ENCODE measurements at places on chromosomes 5 and 9.

DNA sequence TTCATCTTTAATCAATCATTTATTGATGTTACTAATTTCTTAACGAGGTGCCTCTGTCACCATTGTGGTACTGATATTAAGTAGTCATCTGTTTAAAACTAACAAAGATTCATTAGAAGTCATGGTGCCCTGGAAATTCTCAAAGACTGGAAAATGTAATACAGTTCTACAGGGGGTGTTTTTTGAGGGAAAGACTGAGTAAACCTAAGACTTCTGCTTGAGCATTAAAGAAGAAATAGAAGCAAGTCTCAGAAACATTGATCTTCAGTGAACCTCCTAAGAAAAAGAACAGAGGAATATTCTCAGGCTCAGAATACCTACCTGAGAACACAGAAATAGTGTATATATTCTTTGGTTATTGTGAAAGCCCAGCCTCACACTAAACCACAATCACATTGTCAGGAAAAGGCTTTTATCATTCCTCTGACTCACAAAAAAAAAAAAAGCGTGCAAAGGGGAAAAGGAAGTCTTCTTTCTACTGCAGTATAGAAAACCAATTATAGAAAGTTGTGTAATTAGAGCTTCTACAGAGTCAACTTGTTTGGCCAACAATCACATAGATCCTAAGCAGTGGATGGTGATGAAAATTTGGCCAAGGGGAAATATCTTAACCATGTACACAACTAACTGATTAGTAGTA is 60.8 kb downstream of the HINT1 start:
- no peak for DNase-seq

GRCh38 chr9:121889990-121890563 is 203.0 kb downstream of the TTLL11 start:
- no peak for DNase-seq

DNA sequence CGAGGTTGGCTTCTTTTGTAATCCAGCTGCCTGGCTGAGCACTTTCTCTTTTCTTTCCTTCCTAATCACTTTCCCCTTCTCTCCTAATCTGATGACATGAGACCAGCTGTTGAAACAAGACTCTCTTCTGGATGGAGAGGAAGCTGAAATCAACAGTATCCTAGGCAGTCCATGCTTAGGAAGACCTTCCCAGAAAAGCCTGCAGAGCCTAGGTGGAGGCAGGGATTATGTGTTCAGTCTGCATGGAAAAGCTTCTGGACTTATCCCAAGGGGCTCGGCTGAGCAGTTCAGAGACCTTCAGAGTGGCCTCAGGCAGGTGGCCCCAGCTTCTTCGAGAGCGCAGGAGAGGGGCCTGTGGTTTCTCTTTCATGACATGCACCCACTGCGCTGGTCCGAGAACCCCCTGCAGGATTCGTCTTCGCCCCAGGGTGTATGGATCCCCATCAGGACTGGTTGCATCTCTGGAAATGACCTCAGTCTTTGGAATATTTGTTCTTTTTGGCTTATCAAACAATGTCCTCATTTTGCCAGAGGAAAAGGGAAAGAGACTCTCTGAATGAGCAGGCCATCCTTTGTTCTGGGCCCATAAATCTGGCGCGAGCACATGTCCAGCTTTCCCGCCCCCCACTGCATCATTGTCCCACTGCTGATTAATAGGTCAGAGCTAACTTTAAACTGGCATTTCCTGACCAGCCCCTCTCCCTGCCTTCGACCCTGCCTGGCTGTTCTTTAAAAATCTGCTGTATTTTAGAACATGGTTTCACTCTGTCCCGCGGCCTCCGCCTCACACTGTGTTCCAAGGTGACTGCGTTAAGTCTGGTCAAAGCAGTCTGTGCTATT is 177.9 kb upstream of the KLF4 start:
- DNase-seq, result no peak

- DNase-seq, result no peak
Observed at GRCh38 chr9:33908749-33909148, 91.8 kb downstream of the UBE2R2 start.

DNA sequence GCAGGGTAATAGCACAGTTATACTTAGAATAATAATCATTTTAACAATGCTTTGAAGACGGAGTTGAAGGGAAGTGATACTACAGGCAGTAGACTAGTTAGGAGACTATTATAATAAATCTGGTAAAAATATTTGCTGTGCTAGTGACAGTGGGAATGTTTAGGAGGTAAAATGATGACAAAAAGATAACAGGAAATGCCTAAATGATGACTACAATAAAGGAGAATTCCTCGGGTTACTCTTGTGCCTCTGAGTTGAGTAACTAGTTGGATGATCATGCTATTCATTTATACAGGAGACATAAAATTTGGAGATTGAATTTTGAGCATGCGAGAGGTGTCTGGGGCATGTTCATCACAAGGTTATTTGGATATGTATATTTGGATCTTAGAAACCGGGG is 32.2 kb upstream of the PAM start:
- DNase-seq, result no peak

GRCh38 chr5:174834081-174834480 is 109.7 kb downstream of the MSX2 start:
- DNase-seq, result no peak

DNA sequence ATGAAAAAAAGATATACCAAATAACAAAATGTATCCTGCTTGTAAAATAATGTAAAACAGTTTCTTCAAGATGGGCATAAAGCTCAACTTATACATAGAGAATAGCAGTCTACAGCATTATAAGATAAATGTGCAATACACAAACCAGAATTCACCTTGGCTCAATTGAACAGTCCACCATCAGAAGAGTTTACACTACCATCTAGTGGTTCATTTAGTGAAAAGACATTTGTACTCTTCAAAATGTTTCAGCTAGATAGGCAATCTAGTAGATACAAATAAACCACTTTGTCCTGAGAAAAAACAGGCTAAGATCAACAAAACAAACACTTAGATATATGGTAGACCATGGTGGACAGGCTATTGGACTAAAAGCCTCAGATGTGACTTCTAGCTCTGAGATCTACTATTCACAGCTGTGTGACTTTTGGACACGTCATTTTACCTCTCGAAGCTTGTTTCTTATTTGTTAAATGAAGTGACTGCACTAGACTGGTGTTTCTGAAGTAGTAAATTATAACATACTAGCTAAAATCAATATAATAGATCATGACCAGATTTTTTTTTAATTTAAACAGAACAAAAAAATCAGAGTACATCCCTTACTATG is 22.1 kb upstream of the TPD52L3 start:
- DNase-seq, result no peak

GRCh38 chr5:110294281-110294680 is 432.2 kb downstream of the TMEM232 start:
- DNase-seq, result no peak

- DNase-seq, result no peak
Observed at GRCh38 chr9:106718936-106719335, 144.0 kb upstream of the ZNF462 start.

GRCh38 chr5:156328161-156328560 is 1.2 kb downstream of the SGCD start:
- no peak for DNase-seq

- no peak for DNase-seq
Observed at GRCh38 chr5:78827725-78828124, 157.4 kb downstream of the ARSB start.

GRCh38 chr5:179140293-179140692 is 80.1 kb downstream of the ZNF354C start:
- DNase-seq, result no peak

DNA sequence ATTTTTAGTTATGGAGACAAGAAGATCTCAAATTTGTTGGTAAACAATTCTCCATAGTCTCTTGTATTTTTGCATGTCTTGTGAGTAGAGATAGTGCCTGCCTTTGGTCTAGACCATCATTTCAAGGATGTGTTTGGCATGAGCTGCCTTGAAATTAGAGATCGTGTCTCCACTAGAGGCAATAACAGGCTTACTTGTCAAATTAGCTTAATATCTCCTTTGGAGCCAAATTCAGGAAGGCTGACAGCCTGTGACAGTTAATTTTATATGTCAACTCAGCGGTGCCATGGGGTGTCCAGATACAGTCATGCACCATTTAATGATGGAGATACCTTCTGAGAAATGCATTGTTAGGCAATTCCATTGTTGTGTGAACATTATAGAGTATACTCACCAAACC is 24.8 kb upstream of the PRDM9 start:
- no peak for DNase-seq

DNA sequence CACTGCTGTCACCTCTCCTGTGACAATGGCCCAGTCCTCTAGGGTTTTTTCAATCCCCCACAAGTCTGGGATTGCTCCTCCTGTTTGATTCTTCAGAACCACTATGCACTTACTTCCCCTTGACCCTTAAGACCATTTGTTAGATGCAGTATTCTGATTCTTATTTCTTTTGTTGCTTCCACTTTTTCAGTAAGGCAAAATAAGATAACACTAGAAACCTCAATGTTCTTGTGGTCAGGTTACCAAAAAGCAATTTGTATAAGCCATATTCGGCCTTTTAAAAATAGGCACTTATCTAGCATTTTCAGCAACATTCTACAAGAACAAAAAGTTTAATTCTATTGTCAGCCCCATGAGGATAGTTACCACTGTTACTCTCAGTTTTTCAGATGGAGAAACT is 220.0 kb downstream of the KDM4C start:
- no peak for DNase-seq

- DNase-seq, result no peak
Observed at GRCh38 chr5:57725658-57726504, 243.3 kb upstream of the ACTBL2 start.

DNA sequence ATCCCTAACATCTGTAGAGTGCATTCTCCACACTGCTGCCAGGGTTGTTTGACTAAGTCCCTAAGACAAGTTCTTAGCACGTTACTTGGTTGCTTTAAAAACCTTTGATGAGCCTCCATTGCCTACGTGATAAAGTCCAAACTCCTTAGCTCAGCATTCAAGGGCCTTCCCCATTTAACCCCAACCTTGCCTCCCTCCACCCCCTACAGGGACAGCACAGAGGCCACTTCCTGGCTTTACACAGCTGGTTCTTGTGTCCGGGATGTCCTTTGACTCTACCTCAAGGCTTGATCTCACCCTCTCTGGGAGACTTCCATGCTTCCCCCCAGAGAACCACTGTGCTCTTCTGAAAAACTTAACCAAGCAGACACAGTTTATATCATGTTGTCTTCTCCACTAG is 29.4 kb downstream of the FAM240B start:
- DNase-seq, result no peak

DNA sequence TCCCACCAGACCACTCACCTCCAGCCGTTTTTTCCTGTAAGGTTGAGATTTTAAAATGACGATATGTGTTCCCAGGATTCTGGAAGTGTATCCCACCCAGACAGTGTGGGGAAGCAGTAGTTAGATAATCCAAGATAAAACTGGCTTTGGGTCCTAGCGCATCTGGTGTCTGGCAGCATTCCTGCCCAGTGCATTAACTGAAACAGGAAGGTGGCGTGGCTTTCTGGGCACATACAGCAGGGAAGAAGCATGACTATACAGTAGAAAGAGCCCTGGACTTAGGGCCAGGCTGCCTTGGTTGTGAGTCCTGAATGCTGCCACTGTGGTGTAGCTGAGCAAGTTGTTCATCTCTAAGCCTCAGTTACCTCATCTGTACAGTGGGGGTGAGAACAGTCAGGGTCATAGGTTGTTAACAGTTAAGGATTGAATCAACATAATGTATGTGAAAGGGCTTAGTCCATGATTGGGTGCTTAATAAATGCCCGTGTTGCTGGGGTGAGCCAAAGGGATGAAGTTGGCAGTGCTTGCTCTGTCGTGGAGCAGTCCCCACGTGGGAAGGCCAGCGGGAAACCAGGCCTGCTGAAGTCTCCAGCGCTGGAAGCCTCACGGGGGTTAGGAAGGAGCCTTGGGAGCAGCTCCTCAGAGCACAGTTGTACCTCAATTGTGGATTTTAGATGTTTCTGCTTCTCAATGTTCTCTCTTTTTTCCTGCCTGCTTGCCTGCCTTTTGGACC is 18.0 kb downstream of the CLTA start:
- no peak for DNase-seq

DNA sequence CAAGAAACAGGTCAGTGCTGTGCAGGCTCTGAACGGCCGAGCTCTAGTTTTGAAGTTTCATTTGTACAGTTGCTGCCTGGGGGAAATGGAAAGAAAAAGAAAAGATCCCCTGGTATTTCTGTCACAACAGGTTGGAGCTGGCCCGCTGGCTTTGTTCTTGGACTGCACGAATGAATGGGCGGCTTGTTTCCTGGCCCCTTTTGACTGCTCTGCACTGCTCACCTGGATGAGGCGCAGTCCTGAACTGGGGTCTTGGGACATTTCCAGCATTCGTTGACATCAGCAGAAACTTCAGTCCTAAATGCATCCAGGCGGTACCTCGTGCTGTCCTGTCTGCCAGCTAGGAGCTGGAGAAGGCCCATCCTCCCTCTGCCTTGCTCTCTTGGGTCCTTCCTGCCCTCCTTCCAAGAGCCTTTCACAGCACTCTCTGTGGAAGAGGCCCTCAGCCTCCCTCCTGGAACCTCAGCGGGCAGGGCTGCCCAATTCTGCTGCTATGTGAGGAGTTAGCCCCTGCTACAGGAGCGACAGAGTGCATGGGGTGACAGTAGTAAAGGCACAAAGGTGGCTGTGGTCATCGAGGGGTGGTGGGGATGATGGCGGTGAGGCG is 189.2 kb downstream of the FSTL4 start:
- no peak for DNase-seq

DNA sequence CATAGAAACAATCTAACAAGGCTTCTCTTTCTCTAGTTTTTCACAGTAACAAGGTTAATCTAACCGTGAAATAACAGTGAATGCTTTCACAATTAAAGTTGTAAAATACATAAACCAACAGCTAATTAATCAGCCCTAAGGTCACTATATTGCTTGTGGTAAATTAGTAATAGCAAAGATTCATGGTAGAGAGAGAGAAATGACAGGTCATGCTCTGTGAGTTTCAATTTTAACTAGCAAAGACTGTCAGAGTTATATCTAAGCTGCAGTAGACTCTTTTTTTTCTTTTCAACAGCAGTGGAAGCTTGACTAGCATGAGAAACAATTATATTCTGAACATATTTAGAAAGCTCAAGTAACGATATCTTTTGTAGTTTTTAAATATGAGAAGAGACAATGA is 1068.0 kb downstream of the MAT2B start:
- DNase-seq, result no peak

DNA sequence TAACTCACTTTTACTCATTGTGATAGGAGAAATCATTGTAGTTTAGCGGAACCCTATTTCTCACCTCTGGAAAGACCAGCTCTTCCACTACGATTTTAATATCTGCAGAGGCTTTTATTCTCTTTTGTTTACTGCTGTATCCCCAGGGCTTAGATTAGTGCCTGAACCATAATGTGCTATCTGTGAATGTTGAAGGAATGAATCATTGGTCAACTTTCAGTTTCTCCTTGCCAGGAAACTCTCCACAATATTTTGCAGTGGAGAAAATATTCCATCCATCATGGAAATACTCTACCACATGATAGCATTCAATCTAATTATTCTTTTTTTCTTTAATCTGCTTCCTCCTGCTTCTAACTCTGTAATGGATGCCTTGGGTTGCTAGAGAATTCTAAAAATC is 263.5 kb upstream of the PTPRD start:
- DNase-seq, result no peak

- DNase-seq, result no peak
Observed at GRCh38 chr5:34970552-34970951, 41.2 kb downstream of the DNAJC21 start.
